NCI-H146 (cell line): ENCODE measurements at places on chromosomes 4 and X.

DNA sequence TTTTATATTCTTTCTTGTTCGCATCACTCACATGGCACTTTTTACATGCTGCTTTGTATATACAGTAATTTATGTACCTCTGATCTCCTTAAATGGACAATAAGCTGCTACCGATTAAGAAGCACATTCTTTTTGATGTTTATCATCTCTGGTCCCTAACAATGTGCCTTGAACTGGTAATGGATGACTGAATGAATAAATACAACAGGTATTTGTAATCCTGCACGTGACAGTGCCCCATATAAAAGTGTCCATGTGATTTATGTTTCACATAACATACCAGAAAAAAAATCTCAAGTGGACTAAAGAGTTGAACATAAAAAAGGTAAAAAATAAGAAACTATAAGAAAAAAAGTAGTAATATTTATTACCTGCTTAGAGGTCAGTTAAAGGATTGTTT, 7.7 kb upstream of the SLAIN2 start:
- DNase-seq, result no peak

DNA sequence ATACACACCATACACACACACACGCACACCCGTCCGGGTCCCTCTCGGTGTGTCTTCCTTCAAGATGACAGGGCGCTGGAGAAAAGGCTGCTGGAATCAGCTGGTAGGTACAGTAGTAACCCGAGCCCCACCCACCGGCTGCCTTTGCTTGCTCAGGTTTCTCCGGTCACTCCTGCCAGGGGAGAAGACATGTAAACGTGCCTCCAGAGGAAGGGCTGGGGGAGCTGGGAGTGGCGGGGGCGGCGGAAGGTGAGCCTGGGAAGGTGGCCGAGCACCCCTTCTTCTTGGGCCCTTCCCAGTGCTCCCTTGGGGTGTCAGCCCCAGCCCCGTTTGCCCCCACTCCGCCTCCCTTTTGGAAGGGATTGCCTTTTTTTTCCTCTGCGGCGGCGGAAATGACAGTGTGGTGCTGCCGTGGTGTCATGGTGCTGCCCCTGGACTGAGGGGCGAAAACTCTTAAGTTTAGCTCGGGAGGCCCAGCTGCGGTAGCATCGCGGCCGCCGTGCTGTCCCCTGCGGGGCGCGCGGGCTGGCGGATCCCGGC, at the start of gene MID2:
MID2 (plus strand) TSS at position 169 of the 540 bp plus-strand sequence. CDS start 561 bp downstream, outside the sequence.
- peak; percentile 14 for DNase-seq

GRCh38 chr4:16110199-16110598, 26.4 kb upstream of the PROM1 start:
- no peak for DNase-seq

DNA sequence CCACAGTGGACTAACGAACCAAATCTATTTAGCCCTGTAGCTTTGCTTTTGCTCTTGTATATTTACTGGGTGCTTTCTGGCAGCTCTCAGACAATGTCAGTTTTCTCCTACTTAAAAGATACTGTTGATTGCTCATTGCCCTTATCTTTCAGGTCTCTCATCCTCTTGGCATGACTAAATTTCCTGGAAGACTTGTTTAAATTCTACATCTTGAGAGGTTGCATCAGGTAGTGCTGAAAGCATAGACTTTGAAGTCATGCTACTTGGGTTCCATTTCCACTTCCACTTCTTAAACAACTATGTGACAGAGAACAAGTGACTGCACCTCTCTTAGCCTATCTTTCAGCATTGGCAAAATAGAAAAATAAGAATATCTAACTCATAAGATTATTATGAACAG, 8.4 kb downstream of the TDO2 start:
- DNase-seq, result no peak

GRCh38 chrX:19672222-19672812, 157.0 kb upstream of the MAP3K15 start:
- DNase-seq, result no peak

- DNase-seq, result no peak
These were observed 129.8 kb downstream of the PPP3CA start for GRCh38 chr4:101217353-101218031.

- DNase-seq, result no peak
These were observed 3.4 kb upstream of the ZRSR2 start for GRCh38 chrX:15786915-15787314.
